Fibroblast of the aortic adventitia (primary cell): ENCODE measurements at places on chromosomes 4 and X. TPM values are rescaled to one million over a fixed set of nuclear protein-coding genes. Genes with fewer than 3 reads are reported as not detected.

Gene ENAM
- total RNA-seq = 0.18 TPM in 1 of 2 replicates, not detected in the other

Gene NUP62CL
- total RNA-seq = 0.09 TPM in 1 of 2 replicates, not detected in the other

Gene KIF4A
- 2.7 and 14.5 TPM in 2 replicates for total RNA-seq

Gene AKAP4
- under 0.01 TPM in 1 of 2 replicates, not detected in the other for total RNA-seq

DNA sequence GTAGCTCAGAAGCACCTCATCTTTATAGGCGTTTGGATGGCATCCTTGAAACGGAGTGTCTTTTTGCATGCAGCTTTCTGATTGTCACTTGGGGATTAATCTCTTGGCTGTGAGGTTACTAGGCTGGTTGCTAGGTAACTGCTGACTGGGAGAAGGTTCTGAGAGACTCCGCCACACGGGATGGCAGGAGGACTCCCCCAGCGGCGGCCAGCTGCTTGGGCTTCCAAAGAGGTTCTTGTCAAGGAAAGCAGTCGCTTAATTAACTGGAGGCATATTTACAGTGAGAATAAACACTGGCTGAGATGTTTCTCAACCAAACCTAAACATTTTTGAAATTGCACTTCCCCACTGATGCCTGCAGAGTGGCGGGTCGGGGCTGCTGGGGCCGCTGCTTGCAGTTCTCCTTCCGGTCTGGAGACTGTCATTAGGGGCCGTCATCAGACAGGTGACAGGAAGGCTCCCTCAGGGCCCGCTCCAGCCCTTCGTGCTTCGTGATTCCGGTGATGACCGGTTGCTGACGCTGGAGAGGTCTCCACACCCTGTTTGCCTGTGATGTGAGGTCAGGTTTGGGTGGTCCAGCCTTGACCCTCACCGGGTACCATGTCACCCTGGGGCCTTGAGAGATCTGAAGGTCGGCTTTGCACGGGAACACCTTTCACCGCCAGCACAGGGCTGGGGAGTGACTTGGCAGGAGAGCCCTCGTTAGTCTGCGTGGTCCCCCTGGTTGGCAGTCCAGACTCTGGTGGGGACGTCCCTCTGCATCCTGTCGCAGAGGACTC is 9.1 kb downstream of the NSG1 start:
- DNase-seq = no peak

- DNase-seq = no peak
These were observed at the start of gene NKX3-2 for GRCh38 chr4:13543839-13544605. NKX3-2 (minus strand) TSS chr4:13544508; CDS start chr4:13544414, 94 bp downstream.

DNA sequence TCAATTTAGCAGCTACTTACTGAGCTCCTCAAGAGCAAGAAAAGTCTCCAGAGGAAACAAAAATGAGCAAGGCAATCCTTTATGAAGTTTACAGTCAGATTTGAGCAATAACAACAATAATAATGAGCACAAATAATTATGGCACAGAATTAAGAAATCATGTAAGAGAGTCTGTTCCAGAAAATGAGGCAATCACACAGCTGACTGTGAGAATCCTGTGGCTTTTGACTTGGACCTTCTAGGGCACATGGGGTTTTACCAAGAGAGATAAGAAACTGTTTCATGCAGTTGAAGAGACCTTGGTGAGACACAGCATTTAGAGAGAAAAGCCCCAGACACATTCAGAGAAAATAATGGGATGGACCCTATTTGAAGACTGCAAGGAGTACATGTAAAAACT is 362.6 kb upstream of the MAGEB2 start:
- peak; percentile 35 for DNase-seq

DNA sequence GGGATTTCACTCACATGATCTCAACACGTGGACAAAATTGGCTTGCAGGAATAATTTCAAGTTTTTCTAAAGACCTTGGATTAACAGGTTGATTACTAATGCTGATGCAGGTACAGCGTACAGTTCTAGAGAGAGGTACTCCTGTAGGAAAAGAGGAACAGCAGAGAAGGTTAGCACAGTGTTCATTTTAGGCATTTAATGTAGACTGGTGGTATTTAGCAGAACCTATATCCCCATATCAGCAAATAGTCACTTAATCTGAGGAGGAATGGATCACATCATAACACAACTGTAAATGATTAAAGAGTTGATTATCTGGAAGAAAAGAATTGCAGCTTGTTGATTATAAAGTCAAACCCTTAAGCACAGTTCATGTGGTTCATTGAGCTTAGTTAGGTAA is 620 bp downstream of the CXCL10 start:
- no peak for DNase-seq

GRCh38 chr4:6440506-6441201 is 31.8 kb downstream of the PPP2R2C start:
- no peak for DNase-seq

DNA sequence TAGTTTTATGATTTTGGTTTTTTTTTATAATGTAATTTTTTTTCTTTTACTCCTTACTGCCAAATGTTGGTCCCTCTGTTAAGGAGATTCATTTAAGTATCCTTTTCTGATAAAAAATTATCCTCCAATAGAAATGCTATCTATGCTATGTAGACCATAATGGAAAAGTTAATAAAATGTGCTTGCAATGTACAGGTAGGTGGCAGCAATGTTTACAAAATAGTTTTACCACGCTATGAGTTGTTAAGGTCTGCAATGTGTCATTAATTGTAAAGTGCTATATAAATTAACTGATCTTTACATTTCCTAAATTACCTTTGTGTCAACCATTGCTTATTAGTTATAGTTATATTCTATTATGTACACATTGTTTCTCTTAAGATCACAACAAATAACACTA is 3.8 kb upstream of the CENPC start:
- DNase-seq = peak; percentile 46

- DNase-seq = peak; percentile 99
These were observed 99.4 kb upstream of the PGRMC2 start for GRCh38 chr4:128386761-128387599.

- no peak for DNase-seq
These were observed 17.8 kb downstream of the NKX6-1 start for GRCh38 chr4:84481077-84481859.

DNA sequence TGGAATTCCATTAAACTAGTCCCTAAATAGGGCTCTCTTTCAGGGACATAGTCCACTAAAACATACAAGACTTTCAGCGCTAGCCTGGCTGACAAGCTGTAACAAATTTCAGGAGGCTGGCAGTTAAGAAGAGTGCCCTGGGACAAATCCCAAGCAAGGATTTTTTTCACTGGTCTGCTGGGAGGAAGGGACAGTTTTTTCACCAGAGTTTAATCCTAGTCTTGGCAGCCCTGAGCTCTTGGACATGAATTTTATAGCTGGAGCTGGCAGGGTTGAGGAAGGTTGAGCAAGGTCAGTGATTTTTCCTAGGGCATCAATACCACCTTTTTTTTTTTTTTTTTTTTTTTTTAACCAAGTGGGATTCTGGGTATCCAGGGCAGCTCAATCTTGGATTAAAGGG is 184.4 kb downstream of the SH2D1A start:
- DNase-seq = no peak

GRCh38 chrX:47629419-47630200 is at the start of gene CFP:
CFP (minus strand) TSS chrX:47629930; CDS start chrX:47629844, 86 bp downstream.
- no peak for DNase-seq
